GM04503 (cell line): ENCODE measurements at places on chromosomes 16 and 17.

GRCh38 chr17:7575481-7575883 lies 4.0 kb upstream of the CD68 start:
- DNase-seq: no peak

DNA sequence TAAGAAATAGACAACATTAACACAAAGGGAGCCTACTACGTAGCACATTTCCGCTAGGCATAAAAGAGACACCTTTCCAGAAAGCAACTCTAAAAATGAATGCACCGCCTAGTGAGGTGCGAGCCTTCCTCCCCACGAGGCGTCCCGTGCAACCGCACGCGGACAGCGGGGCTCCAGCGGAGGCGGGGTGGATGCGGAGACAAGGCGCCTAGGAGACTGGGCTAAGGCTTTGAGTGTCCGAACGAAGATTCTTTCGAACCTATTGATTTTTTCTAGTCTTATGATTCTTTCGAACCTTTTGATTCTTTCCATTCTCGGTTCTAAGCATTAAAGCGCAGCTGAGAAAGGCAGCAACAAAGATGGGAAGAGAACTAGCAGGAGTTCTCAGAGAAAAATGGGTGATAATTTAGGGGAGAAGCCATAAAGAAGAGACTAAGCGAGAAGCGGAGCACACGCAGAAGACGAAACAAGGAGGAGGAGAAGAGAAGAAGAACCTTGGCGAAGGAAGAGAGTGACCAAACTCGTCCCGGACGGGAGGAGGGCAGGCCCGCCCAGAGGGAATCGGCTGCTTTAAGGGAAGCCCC lies 394 bp upstream of the CPD start:
- DNase-seq: no peak

DNA sequence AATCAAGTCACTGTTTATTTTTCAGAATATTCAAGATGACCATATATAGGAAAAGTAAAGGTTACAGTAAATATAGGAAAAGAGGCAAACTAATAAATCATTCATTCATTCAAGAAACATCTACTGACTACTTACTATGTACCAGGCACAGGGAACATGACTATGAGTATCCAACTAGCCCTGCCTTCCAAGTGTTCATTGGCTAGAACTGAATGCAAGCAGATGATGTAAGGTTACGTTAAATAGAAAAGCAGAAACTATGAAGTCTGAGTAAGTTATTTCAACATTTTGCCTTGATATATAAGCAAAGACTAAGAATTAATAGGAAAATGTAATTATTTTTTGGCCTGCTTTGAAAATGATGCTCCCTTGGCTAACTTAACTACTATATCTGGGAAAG lies 36.7 kb downstream of the SPAG9 start:
- no peak for DNase-seq

- no peak for DNase-seq
Measured at GRCh38 chr17:29046473-29046839, 3.5 kb downstream of the PIPOX start.

DNA sequence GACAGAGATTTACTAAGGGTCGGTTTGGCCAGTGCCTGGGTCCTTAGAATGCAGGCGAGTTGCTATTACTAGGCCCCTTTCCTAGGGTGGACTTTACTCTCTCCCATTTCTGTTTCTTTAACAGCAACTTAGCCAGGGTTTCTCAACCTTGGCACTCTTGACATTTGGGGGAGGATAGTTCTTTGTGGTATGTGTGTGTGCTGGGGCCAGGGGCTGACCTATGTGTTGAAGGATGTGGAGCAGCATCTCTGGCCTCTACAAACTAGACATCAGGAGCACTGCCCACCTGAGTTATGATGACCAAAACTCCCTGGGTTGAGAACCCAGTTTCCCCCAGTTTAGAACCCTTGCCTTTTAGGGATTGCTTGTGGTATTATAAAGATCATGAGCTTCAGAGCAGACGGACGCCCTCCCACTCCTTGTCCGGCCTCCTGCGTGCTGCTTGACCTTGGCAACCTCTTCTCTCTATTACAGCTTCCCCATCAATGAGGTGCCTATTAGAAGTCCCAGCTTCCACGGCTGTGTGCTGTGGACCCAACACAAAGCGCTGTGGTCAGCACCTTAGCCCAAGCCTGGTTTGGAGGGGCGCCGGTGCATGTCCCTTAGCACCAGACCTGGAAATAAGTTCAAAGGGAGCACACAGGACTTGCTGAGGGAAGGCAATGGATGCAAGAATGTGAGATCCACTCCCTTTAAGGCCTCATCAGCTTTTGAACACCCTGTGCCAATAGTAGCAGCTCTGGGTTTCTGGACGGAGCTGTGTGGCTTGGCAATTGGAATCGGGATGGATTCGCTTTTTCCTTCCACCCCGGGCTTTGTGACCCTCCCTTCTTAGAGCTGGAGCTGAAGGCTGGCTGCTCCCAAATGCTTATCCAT lies 239.2 kb upstream of the MAF start:
- no peak for DNase-seq

DNA sequence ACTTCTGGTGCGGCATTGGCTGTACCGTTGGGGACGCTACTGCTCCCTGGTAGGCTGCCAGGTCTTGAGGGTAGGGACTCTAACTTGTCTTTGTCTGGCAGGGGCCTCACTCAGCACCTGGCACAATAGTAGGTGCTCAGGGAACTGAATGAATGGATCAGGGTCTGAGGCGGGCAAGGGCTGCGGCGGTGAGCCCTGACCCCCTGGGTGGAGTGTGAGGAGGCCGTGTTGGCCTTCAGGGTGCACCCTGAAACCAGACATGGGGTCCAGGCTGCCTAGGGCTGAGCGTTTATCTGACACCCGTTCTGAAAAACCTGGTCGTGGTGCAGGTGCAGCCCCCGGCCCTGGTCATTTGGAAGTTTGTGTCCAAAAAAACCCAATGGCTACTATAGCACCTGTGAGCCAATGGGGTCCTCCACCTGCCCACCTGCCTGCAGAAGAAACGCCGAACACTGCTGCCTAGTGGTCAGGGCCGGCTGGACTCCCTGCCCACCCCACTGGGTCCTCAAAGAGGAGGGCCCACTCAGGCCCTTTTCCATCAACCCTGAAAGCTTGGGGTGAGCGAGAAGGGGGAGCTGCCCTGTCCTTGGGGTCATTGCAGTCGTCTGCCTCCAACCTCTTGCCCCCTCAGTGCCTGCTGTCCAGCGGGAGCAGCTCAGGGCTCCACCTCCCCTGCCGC lies 4.9 kb upstream of the ATP6V0C start:
- DNase-seq: no peak

DNA sequence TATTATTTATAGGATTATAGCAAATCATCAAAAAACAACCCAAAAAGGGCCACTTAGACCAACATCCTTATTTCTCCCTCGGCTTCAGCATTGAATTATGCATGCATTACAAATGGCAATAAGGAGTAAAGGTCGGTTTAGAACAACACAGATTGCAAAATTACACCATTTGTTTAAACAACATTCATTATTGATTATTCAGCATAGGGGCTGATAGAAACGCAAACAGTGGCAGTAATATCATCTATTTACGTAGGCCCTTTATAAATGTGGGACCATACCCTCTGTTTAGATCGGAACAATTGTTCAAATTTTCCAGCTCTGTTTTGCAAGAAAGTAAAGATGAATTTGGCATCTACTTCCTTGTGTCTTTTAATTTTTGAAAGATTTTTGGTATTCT lies 153.3 kb downstream of the WWOX start:
- DNase-seq: no peak

GRCh38 chr16:67729636-67730248 lies 10.6 kb upstream of the GFOD2 start:
- DNase-seq: no peak

- no peak for DNase-seq
Measured at GRCh38 chr17:13281626-13282025, 263.8 kb upstream of the ELAC2 start.

GRCh38 chr17:28313841-28314240 lies 5.2 kb upstream of the TMEM97 start:
- DNase-seq: no peak

DNA sequence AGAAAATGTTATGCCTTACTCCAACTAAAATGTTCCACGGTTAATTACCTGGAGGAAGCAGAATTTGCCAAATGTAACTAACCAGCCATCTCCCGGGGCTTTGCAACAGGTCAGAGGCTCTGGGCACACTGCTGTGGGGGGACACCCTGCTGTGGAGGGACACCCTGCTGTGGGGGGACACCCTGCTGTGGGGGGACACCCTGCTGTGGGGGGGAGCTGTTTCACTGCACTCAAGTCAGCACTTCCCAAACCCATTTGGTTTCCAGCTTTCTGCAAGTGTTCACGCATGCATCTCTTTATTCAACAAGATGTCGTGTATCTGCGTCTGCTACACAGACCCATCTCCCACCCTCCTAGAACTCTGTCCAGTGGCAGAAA lies 239.5 kb downstream of the C16orf95 start:
- DNase-seq: no peak

DNA sequence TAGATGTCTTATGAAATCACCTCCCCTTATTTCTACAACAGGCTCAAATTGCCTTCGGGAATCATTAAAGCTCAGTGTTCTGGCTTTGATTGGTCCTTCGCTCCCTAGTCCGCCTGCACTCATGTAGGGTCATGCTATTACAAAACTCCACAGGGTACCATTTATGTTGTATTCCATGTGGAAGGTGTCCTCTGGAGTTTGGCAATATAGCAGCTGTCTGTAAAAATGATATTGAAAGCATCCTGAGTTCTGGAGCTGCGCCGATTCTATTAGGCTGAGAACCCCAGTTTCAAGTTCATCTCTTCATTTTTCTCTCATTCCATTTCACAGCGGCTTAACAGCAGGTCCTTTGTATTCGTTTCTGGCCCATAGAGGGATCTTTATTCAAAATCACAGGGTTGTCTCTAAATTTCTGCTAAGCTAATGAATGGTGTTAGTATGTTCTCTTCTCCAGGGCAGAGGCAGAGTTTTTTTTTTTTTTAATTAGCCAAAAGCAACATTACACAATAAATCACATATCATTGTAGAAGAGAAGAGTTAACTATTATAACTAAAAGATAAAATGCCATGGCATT lies 71.9 kb upstream of the TEKT1 start:
- DNase-seq: no peak

DNA sequence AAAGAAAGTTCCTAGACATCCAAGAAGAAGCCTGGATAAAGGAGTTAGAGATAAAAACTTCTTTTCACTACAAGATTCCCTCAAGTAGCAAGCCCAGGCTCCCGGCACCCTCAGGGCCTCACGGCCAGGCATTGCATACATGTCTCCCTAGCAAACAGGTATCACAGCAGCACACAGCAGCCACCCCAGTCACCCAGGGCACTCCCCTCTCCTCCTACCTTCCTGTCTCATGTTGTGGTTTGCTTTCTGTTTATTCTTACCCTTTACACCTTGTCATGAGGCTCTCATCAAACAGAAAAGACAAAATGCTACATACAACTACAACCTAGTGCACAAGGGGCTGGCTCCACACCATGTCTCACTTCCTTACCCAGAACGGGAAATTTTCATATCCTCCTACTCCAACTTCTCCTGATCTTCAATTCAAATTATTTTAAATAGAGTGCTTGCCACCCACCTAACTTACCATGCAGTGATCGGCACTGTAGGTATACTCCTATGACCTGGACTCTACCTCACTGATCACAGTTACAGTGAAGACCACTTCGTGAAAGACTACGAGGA lies 42.7 kb downstream of the XPO6 start:
- no peak for DNase-seq
